T follicular helper cell (primary cell): ENCODE measurements at places on chromosomes 5 and 9.
A peak's percentile ranks its signal among the peaks of the same experiment; 100 is the strongest.

DNA sequence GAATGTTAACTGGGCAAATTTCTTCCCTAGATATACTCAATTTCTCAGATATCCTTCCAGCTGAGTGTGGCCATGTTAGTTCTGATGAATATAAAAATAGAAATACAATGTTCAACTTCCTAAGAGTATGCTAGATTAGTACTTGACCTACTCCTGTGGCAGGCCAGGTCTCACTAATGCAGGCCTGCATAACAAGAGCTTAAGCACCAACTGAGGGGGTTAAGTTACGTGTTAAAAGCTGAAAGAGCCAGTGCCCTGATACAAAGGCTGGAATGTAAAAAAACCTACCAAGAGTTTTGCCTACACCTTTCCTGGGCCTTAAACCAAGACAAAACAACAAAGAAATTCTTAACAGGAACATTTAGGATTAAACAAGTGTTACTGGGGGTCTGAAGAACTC, 102.8 kb downstream of the MRPS30 start:
- DNase-seq = no peak

GRCh38 chr5:41869151-41869723, 988 bp downstream of the OXCT1 start:
- no peak for DNase-seq

GRCh38 chr9:114902786-114903524, 27.4 kb downstream of the TNFSF8 start:
- DNase-seq = peak; percentile 32

- no peak for DNase-seq
Observed at GRCh38 chr9:8457055-8457454, 657.5 kb upstream of the DMAC1 start.

GRCh38 chr9:85740787-85741094, 1.0 kb downstream of the AGTPBP1 start:
- DNase-seq = no peak

GRCh38 chr9:14075218-14075617, 238.7 kb downstream of the NFIB start:
- no peak for DNase-seq

DNA sequence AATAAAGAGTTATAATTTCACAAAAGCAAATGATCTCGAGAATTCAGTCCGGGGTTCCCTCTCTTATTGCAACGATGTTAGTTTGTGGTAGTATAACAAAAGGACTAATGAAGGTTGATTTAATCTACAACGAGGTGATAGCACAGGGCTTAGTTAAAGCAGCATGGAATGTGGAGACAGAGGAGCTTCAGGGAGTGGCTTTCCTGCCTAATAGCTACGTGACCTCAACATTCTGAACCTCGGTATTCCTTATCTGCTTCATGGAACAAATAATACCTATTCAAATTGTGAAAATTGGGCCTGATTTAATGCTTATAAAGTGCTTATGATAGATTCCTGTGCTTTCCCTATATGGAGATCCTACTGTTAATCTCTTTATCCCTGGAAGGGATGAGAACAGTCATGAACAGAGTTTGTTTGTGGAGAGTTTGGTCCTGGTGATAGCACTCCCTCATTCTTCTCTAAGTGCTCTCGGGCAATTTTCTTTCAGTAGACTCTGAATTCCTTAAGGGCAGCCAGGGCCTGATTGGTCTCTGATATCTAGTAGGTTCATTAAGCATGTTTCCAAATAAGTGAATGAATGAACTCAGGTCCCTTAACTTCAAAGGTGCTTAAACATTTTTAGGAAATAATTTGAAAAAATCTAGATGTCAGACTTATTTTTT, 104.1 kb upstream of the TUT7 start:
- no peak for DNase-seq

GRCh38 chr5:88551724-88552345, 283.2 kb upstream of the TMEM161B start:
- DNase-seq = no peak

DNA sequence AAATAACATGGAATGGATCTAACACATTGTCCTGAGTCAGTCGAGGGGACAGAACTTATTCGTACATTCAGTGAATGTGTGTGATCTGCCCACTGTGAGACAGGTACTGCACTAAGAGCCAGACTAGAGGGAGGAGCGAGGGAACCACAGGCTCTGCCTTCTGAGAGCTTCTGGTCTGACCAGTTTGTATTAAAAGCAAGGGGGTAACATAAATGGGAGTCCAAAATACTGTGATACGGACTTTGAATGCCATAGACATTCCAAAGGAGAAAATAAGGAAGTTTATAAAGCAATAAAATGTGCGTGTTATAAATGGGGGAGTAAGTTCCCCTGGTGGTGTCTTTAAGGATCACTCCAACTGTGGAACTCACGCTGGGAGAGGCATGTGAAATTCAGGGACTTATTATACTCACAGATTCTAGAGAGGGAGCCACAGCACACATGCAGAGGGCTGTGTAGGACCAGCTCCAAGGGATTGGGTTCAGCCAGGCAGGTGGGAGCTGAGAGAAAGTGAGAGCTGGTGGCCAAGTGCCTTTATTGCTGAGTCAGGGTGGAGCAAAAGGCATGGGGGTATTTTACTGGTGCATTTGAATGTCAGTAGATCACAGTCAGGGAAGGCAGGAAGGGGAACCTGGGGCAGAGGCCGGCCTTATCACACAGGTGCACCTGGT, 186.5 kb upstream of the WWC1 start:
- no peak for DNase-seq

- no peak for DNase-seq
Observed at GRCh38 chr9:88809355-88810161, 181.7 kb upstream of the S1PR3 start.

- no peak for DNase-seq
Observed at GRCh38 chr5:2212481-2212880, 329.8 kb upstream of the IRX4 start.

- no peak for DNase-seq
Observed at GRCh38 chr5:127757576-127757975, 54.4 kb downstream of the CCDC192 start.

DNA sequence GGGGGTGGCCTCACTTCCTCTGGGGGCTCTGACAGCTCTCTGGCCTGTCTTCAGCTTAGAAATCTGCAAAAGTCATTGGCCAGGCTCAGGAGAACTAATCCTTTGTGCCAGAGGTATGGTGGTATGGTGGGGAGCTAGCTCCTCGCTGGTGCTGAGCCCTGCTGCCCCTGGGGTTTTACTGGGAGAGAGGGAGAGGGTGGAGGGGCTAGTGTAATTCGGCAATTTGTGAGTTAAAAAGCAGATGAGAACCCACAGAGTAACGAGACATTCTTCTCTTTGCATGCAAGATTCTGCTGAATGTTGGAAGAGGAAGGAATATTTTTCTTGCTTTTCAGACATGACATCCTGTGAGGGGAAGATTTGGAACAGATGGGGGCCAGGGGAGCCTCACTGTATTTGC, 65.5 kb upstream of the SPRY4 start:
- DNase-seq = no peak

GRCh38 chr9:117164512-117164911, 250.3 kb downstream of the ASTN2 start:
- DNase-seq = no peak

GRCh38 chr9:86685556-86685955, 261.8 kb downstream of the GAS1 start:
- DNase-seq = no peak

DNA sequence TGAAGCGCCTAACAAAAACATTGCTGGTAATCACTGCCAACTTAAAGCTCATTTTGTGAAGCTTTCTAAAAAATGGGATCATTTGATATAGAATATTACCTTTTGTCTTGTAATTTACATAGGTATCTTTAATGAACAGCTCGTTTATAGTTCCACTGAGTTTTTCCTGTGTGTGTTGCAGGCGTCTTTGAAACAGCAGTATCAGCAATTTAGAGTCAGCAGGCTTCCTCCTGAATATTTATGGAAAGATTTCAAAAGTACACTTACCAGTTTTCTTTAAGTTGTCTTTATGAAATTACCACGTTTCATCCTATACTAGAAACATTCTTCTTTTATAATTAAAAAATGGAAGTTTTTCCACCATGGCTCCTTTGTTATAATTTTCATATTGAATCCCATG, 140.3 kb upstream of the GRIN3A start:
- no peak for DNase-seq

GRCh38 chr9:112446080-112446479, 40.5 kb upstream of the KIAA1958 start:
- no peak for DNase-seq

GRCh38 chr5:17839848-17840247, 205.6 kb downstream of the TAF11L14 start:
- DNase-seq = no peak

GRCh38 chr9:105679257-105680022, 14.9 kb upstream of the TMEM38B start:
- DNase-seq = no peak

DNA sequence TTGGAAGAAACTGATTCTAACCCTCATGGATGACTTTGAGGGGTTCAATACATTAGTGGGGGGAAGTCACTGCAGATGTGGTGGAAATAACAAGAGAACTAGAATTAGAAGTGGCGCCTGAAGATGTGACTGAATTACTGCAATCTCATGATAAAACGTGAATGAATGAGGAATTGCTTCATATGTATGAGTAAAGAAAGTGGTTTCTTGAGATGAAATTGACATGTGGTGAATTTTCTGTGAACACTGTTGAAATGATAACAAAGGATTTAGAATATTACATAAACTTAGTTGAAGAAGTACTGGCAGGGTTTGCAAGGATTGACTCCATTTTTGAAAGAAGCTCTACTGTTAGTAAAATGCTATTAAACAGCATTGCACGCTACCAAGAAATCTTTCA, 113.0 kb downstream of the UGCG start:
- DNase-seq = no peak

- DNase-seq = peak; percentile 31
Observed at GRCh38 chr5:179166886-179167841, 107.0 kb downstream of the ZNF354C start.
